ENCODE measurements at places on chromosomes 3 and 15. TPM values are rescaled to one million over a fixed set of nuclear protein-coding genes. Genes with fewer than 3 reads are reported as not detected.

- DNase-seq = no peak
Measured at GRCh38 chr3:108130701-108131474, 40.1 kb upstream of the CD47 start.

- DNase-seq = no peak
Measured at GRCh38 chr15:40768521-40769273, 1.1 kb upstream of the C15orf62 start.

- no peak for DNase-seq
Measured at GRCh38 chr3:13348661-13349396, 71.3 kb downstream of the NUP210 start.

- DNase-seq = no peak
Measured at GRCh38 chr15:85750319-85751290, 44.1 kb downstream of the KLHL25 start.

Gene TLR9
- 0.69 TPM for total RNA-seq

Data from esophagus muscularis mucosa (tissue), 4 donors.